ENCODE measurements at places on chromosomes 6 and 20. TPM values are rescaled to one million over a fixed set of nuclear protein-coding genes. Genes with fewer than 3 reads are reported as not detected.

NUP43 gene
- total RNA-seq: 81.3 TPM

- no peak overlapping the region for H3K4me3 ChIP-seq
- peaks cover 16% of the 10 kb centered on the region for H3K36me3 ChIP-seq
- H3K27me3 ChIP-seq: peaks cover 2% of the 10 kb centered on the region
- no peak for DNase-seq
- no peak overlapping the region for H3K27ac ChIP-seq
Measured at GRCh38 chr6:130033949-130034348, 15.6 kb downstream of the L3MBTL3 start.

- no peaks in the 10 kb centered on the region for H3K4me1 ChIP-seq
- H3K27ac ChIP-seq: no peak overlapping the region
- H3K4me3 ChIP-seq: no peak overlapping the region
- no peak for DNase-seq
Measured at GRCh38 chr6:12200015-12200564, 90.1 kb upstream of the EDN1 start.

NDRG3 gene
- total RNA-seq: 21.9 TPM

MRPS18B gene
- total RNA-seq: 77.7 TPM

DNA sequence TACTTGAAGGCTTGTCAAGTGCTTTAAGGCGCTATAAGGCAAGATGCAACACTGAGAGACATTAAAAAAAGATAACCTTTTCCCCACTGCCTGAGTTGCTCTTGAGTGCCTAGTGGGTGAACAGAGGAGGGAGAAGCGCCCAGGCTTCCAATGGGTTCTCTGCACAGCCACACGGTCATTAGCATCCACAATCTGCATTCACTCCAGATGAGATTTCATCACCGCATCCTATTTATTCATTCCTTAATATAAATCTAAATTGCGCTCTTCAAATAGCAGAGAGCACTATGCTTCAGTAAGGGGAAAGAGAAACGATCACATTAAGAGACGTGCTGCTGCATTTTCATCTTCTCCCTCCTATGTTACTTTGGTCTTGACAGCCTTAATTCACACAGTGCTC lies 219.2 kb downstream of the ATXN1 start:
- H3K27ac ChIP-seq: no peak overlapping the region
- DNase-seq: no peak
- peaks cover 30% of the 10 kb centered on the region for H3K36me3 ChIP-seq
- peaks cover 47% of the 10 kb centered on the region for H3K4me1 ChIP-seq

DNA sequence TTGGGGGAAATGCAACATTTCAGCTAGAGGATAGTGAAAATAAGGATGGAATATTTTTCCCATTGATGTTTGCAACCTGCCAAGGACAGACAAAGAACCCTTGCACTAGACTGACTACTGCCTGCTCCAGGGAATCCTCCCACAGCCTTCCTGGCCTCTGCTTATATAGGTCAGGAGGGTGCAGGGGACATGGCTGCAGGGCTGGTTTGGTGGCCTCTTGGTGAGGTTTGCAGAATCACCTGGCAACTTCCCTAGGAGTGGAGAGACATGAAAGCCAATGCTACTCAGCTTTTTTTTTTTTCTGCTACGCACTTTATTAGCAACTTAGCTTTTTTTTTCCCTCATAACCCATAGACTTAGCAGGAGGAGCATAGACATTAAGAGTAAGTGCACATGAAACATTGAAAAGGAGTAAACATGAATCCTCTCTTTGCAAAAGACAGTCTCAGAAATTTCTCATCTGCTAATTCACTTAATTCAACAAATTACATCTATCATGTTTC lies 39.8 kb upstream of the CDYL start:
- no peaks in the 10 kb centered on the region for H3K4me1 ChIP-seq
- H3K36me3 ChIP-seq: no peaks in the 10 kb centered on the region
- H3K27ac ChIP-seq: no peak overlapping the region
- no peak for DNase-seq

GRCh38 chr20:2603816-2604505 lies 48.5 kb upstream of the NOP56 start:
- no peak overlapping the region for H3K4me3 ChIP-seq
- no peaks in the 10 kb centered on the region for H3K4me1 ChIP-seq
- peaks cover 12% of the 10 kb centered on the region for H3K27me3 ChIP-seq
- DNase-seq: no peak

GRCh38 chr20:56870271-56870670 lies 241.2 kb downstream of the TFAP2C start:
- no peaks in the 10 kb centered on the region for H3K4me1 ChIP-seq
- H3K36me3 ChIP-seq: no peaks in the 10 kb centered on the region
- no peak overlapping the region for H3K4me3 ChIP-seq
- no peak for DNase-seq

DNA sequence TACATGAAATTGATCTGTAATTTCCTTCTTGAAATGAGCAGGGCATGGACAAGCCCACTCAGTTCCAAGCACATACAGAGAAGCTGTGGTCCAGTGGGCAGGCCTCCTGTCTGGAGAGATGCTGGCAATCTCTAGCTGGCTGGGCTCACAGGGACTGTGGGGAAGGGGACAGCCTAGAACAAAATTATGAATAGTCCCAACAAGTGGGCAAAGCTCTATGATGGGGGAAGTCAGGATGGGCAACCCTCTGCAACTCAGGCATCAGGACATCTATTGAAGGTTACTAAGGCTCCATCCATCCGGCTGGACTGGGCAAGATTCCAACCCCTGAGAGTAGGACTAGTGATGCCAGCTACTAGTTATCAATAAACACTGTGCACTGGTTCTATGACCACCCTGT lies 40.9 kb downstream of the TRERF1 start:
- no peak for DNase-seq
- H3K4me3 ChIP-seq: no peak overlapping the region
- H3K27ac ChIP-seq: no peak overlapping the region
- peaks cover 22% of the 10 kb centered on the region for H3K36me3 ChIP-seq

Measured in activated T-helper 1 cell treated with anti-CD3 and anti-CD28 coated beads, Interleukin-12 subunit alpha, Interleukin-12 subunit beta, Interleukin-2, Interleukin-4 antibody, amounts not matched to agents 30 ng/mL and 10 ng/mL and 1 ng/mL, durations not matched to agents 14 hours and 24 hours and 36 hours (primary cell).